ENCODE measurements at places on chromosomes 12 and 14. TPM values are rescaled to one million over a fixed set of nuclear protein-coding genes. Genes with fewer than 3 reads are reported as not detected.

DNA sequence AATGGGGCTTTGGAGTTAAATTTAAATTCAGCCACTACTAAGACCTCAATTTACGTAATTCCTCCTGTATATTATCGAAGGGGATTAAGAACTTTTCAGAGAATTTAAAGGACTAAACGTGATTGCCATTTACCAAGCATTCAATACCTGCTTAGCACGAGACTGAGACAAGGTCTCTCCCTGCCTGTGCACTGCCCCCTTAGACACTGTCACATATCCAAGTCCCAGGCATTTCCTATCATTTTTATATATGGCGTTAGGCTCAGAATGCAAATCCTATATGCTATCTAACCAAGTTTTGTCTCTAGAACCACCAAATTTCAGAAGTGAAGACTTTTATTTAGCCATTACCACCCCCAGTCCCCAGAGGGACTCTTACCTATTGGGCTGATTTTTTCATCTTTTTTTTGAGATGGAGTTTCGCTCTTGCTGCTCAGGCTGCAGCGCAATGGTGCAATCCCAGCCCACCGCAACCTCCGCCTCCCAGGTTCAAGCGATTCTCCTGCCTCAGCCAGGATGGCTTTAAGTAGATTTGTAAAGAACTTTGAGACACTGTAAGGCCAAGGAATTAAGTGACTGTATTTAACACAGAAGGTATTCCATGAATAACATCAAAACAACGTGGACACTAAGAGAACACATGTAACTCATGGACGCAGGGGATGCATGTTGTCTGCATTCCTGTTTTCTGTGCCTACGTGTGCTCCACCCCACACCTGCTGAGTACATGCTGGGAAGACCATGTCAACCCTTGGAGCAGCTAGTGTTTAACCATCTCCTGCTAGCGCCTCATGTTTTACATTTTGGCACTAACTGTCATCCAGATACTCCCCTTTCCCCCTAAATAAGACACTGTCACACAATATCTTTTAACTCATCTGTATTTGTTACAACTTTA, 6.4 kb downstream of the HSP90AA1 start:
- peaks cover 14% of the 10 kb centered on the region for H3K36me3 ChIP-seq
- H3K4me1 ChIP-seq, result no peaks in the 10 kb centered on the region
- no peaks in the 10 kb centered on the region for H3K27me3 ChIP-seq
- DNase-seq, result no peak

GRCh38 chr12:107515446-107515958, 170.1 kb upstream of the PWP1 start:
- no peak overlapping the region for H3K27ac ChIP-seq
- no peaks in the 10 kb centered on the region for H3K27me3 ChIP-seq
- H3K4me1 ChIP-seq, result no peaks in the 10 kb centered on the region

DNA sequence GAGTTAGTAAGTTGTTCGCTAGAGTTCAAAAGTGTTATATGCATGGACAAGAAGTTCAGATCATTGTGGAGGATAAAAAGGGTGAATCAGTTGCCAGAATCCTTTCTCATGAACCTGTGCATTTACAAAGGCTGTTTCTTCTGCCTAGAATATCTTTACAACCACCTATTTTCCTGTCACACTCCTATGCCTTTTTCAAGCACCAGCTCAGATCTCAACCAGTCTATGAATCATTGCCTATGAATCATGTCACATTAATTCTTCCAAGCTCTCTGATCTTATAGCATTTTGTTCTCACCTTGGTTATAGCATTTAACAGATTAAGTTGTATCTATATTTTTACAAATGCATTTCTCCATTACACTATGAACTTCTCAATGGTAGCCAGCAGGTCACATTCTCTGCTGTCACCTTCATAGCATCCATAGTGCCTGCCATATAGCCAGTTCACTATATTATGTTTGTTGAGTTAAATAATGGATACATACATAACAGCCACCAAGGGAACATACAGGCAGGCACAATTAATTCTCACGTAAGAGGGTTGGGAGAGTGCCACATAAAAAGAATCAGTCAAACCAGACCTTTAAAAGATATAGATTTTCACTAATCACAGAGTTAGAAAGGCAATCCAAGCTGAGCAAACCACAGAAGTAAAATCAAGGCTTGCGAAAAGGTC, 573.0 kb downstream of the FOXG1 start:
- H3K4me3 ChIP-seq, result no peak overlapping the region
- H3K27ac ChIP-seq, result no peak overlapping the region
- H3K4me1 ChIP-seq, result no peaks in the 10 kb centered on the region
- DNase-seq, result no peak

DNA sequence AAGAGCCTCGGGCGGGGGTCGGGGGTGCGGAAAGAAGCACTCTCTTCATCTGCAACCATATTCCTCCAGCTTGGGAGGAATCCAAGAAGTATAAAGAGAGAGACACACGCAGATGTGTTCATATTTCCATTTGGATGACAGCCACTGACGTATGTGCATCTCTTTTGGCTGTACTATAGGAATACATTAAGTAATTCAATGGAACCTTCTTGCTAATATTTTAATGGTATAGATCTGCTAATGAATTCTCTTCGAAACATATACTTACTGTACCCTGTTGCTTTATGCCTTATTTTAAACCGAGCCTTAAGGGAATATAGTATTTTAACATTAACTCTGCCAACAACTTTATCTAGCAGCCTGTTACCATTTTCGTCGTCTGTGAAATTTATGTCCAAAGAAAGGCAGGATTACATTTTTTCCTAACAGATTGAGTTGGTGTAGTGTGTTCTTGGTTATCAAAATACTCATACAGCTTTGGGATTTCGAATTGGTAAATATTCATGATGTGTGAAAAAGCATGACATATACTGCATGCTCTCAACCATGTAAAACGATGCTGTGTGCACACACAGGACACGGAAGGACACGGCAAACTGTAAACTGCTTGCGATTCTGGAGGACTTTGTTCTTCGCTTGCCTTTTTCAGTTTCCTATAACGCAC, 84.5 kb downstream of the CCDC88C start:
- DNase-seq, result no peak
- peak overlapping the region; percentile 38 for H3K27ac ChIP-seq
- H3K4me1 ChIP-seq, result peaks cover 39% of the 10 kb centered on the region
- H3K36me3 ChIP-seq, result peaks cover 55% of the 10 kb centered on the region

PLEKHD1 gene
- not detected for total RNA-seq

KIF26A gene
- 0.05 TPM for total RNA-seq

DNA sequence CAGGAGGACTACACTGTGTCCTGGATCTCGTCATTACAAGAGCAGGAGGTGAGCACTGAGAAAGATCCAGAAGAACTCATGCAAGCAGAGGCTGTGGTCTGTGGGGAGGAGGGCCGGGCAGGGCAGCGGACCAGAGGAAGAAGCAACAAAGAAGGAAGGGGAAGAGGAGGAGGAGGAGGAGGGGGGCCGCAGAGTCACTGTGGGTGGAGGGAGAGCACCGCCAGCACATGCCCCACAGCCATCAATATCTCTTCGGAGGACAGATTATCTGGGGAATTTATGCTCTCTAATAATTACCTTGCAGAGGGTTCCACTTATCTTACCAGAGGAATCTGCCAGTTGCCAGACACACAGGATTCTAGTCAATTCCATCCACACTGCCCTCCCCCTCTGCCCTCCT, 105.6 kb downstream of the DPF3 start:
- no peak overlapping the region for H3K4me3 ChIP-seq
- no peak for DNase-seq
- H3K27me3 ChIP-seq, result no peaks in the 10 kb centered on the region

DNA sequence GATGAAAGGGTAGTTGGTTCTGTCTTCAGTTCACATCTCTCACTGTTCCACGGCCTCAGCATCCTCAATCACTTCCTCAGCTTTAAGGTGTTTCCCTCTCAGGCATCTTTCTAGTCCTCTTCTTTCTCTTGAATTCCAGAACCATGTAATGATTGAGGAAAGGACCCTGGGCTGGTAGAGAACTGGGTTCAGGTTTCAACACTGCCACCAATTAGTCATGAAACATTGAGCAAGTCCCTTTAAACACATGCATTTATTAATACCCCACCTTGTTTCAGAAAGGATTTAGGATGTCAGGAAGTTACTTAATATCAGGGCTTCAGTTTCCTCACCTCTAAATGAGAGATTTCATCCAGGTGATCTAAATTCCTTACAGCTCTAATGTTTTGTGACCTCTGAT, 7.2 kb downstream of the DMAC2L start:
- no peaks in the 10 kb centered on the region for H3K36me3 ChIP-seq
- H3K4me1 ChIP-seq, result peaks cover 27% of the 10 kb centered on the region
- H3K27me3 ChIP-seq, result no peaks in the 10 kb centered on the region

- DNase-seq, result no peak
- no peak overlapping the region for H3K27ac ChIP-seq
- no peaks in the 10 kb centered on the region for H3K4me1 ChIP-seq
- H3K27me3 ChIP-seq, result no peaks in the 10 kb centered on the region
- no peaks in the 10 kb centered on the region for H3K36me3 ChIP-seq
Measured at GRCh38 chr14:77986773-77987172, 183.4 kb upstream of the NRXN3 start.

DNA sequence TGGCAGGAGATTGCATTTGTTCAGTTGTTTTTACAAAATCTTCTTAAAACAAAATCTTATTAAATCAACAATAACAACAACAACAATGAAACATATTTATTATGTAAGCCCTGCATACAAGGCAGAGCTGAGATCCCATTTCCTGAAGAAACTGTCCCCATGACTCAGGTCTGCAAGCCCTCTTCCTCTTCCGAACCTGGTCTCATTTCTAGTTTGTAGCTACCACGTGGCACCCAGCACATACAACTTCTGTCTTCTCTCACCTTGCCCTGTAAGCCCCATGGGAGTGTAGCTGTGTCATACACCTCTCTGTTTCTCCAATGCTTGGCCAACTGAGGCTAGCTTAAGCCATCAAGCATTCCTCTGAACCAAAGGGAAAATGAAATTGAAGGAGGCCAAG, 106.4 kb downstream of the SLC8A3 start:
- H3K36me3 ChIP-seq, result no peaks in the 10 kb centered on the region
- H3K4me3 ChIP-seq, result no peak overlapping the region
- DNase-seq, result no peak
- no peaks in the 10 kb centered on the region for H3K4me1 ChIP-seq
- H3K27ac ChIP-seq, result no peak overlapping the region

GRCh38 chr12:5756338-5756842, 188.7 kb downstream of the ANO2 start:
- H3K27ac ChIP-seq, result no peak overlapping the region
- no peak for DNase-seq
- H3K4me3 ChIP-seq, result no peak overlapping the region
- no peaks in the 10 kb centered on the region for H3K4me1 ChIP-seq
- no peaks in the 10 kb centered on the region for H3K36me3 ChIP-seq

- H3K4me3 ChIP-seq, result no peak overlapping the region
- peaks cover 6% of the 10 kb centered on the region for H3K4me1 ChIP-seq
- no peak overlapping the region for H3K27ac ChIP-seq
- no peaks in the 10 kb centered on the region for H3K36me3 ChIP-seq
- no peaks in the 10 kb centered on the region for H3K27me3 ChIP-seq
Measured at GRCh38 chr12:94127239-94128131, 20.9 kb upstream of the PLXNC1 start.

IAPP gene
- not detected for total RNA-seq

GRCh38 chr12:69115951-69116350, 123.4 kb upstream of the CPSF6 start:
- H3K36me3 ChIP-seq, result no peaks in the 10 kb centered on the region
- no peaks in the 10 kb centered on the region for H3K27me3 ChIP-seq
- no peaks in the 10 kb centered on the region for H3K4me1 ChIP-seq
- no peak for DNase-seq
- H3K4me3 ChIP-seq, result no peak overlapping the region

TAC3 gene
- not detected for total RNA-seq
